ENCODE measurements at places on chromosomes 1 and 21. TPM values are rescaled to one million over a fixed set of nuclear protein-coding genes. Genes with fewer than 3 reads are reported as not detected.
A peak's percentile ranks its signal among the peaks of the same experiment; 100 is the strongest.

DNA sequence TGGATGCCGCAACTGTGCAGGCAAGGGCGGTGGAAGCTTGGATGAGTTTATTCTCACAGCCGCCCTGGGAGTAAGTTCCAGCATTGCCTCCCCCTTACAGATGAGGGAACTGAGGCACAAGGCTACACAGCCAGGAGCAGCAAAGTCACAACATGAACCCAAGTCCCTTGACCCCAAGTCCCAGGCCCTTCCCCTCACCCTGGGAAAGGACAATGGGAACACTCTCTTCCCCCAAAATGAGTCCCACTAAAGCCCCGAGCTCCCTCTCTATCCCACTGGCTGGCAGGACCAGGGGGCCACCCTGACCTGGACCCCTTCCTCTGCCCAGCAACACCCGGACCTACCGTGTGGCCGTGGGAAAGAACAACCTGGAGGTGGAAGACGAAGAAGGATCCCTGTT, 3.9 kb downstream of the CTRC start:
- no peaks in the 10 kb centered on the region for H3K4me1 ChIP-seq
- DNase-seq: no peak
- no peaks in the 10 kb centered on the region for H3K36me3 ChIP-seq
- no peaks in the 10 kb centered on the region for H3K27me3 ChIP-seq
- H3K27ac ChIP-seq: no peak overlapping the region
- H3K4me3 ChIP-seq: no peak overlapping the region

GRCh38 chr1:226443439-226443838, 35.5 kb upstream of the PARP1 start:
- H3K27ac ChIP-seq: no peak overlapping the region
- H3K27me3 ChIP-seq: no peaks in the 10 kb centered on the region
- no peak for DNase-seq
- no peaks in the 10 kb centered on the region for H3K36me3 ChIP-seq
- H3K4me1 ChIP-seq: no peaks in the 10 kb centered on the region

The EIF3I gene
- 114 TPM for total RNA-seq

The TMEM54 gene
- 28.1 TPM for total RNA-seq

- no peak overlapping the region for H3K4me3 ChIP-seq
- DNase-seq: no peak
- no peak overlapping the region for H3K27ac ChIP-seq
- H3K27me3 ChIP-seq: no peaks in the 10 kb centered on the region
These were observed 26.9 kb downstream of the UCK2 start for GRCh38 chr1:165854101-165854845.

The TNFRSF4 gene
- total RNA-seq: 1.8 TPM

DNA sequence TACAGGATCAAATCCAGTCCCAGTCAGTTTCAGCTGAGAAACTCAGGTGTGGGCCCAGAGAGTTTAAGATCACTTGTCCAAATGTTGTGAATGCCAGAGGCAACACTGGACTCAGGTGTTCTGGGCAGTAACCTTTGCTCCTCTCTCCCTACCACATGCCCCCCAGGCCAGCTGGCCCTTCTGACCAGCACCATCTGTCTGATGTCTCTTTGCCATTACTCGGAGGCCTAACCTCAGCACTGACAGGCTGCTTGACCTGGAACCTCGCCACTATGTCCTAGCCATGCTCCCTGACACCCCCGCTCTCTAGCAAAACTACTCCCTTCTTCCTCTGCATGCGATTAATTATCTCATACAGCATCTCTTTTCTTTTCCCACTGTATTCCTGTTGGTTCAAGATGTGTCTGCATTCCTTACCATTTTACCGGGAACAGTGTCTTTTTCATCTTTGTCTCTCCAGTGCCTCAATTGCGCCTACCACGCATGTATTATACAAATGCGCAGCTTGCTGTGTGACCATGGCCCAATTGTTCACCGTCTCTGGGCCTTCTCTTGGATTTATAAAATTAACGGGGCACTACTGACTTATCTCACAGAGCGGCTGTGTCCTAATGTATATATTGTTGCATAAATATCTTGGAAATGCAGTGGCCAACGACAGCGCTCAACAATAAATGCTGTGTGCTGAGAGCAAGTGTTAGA, 159.5 kb upstream of the IRF2BP2 start:
- no peaks in the 10 kb centered on the region for H3K27me3 ChIP-seq
- H3K4me1 ChIP-seq: peaks cover 16% of the 10 kb centered on the region
- H3K36me3 ChIP-seq: no peaks in the 10 kb centered on the region
- H3K27ac ChIP-seq: no peak overlapping the region
- DNase-seq: no peak
- H3K4me3 ChIP-seq: no peak overlapping the region

GRCh38 chr1:227780101-227781044, 35.1 kb upstream of the PRSS38 start:
- H3K36me3 ChIP-seq: no peaks in the 10 kb centered on the region
- no peaks in the 10 kb centered on the region for H3K27me3 ChIP-seq

DNA sequence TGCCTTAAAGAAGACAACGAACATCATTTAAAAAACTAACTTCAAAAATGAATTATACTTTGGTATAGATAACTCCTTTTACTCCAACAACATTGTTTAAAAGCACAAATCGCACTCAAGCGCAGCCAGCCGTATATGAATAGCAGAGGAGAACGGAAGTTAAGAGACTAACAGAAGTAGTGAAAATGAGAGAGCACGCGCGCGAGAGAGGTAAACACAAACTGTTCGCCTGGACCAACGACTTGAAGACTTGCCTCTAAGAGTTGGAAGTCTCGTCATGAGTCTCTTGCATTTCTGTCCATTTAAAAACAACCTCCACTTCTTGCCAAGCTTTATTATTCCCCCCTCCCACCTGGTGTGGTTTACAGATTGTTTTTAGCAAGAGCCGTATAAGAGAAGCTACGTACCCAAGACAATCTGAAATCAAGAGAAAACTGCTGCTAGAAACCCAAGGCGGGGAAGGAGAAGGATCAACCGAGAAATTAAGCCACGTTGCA, 479 bp downstream of the SELENOF start:
- H3K36me3 ChIP-seq: no peaks in the 10 kb centered on the region
- H3K4me3 ChIP-seq: peak overlapping the region; percentile 84
- no peaks in the 10 kb centered on the region for H3K27me3 ChIP-seq
- DNase-seq: no peak
- peak overlapping the region; percentile 75 for H3K27ac ChIP-seq
- peaks cover 33% of the 10 kb centered on the region for H3K4me1 ChIP-seq

DNA sequence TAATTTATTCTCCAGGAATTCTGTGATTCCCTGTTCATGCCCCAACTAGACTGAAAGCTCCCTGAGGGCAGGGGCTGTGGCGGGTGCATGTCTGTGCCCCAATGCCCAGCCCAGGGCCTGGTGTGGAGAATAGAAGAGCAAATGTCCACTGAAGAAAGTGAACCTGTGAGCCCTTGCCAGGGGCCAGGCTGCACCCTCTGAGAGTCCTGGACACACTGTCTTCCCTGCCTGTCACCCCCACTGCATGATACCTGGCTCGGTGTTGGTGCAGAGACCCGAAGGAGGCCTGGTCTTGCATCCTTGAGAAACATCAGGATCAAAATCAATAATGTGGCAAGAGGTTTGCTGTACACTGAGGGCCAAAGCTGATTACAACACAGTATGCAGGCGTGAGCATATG, 69.8 kb upstream of the RUNX3 start:
- no peaks in the 10 kb centered on the region for H3K36me3 ChIP-seq
- H3K27ac ChIP-seq: no peak overlapping the region
- no peaks in the 10 kb centered on the region for H3K4me1 ChIP-seq
- DNase-seq: no peak

The DAB1 gene
- not detected for total RNA-seq

GRCh38 chr21:39003982-39004633, 179.1 kb downstream of the PSMG1 start:
- H3K4me1 ChIP-seq: peaks cover 54% of the 10 kb centered on the region
- DNase-seq: peak; percentile 56
- peak overlapping the region; percentile 80 for H3K27ac ChIP-seq
- H3K27me3 ChIP-seq: no peaks in the 10 kb centered on the region
- H3K36me3 ChIP-seq: no peaks in the 10 kb centered on the region

- no peak overlapping the region for H3K4me3 ChIP-seq
- DNase-seq: no peak
- no peak overlapping the region for H3K27ac ChIP-seq
- no peaks in the 10 kb centered on the region for H3K4me1 ChIP-seq
- no peaks in the 10 kb centered on the region for H3K36me3 ChIP-seq
These were observed 134.3 kb downstream of the NR5A2 start for GRCh38 chr1:200161801-200162200.

- H3K36me3 ChIP-seq: no peaks in the 10 kb centered on the region
- DNase-seq: no peak
- no peak overlapping the region for H3K27ac ChIP-seq
- H3K27me3 ChIP-seq: no peaks in the 10 kb centered on the region
These were observed 383.3 kb downstream of the PRDM2 start for GRCh38 chr1:14083277-14083676.

The RASAL2 gene
- 38.0 TPM for total RNA-seq

- H3K4me1 ChIP-seq: no peaks in the 10 kb centered on the region
- peak; percentile 61 for DNase-seq
- H3K27me3 ChIP-seq: no peaks in the 10 kb centered on the region
- H3K36me3 ChIP-seq: peaks cover 11% of the 10 kb centered on the region
These were observed 18.1 kb downstream of the GPR157 start for GRCh38 chr1:9110669-9111356.

DNA sequence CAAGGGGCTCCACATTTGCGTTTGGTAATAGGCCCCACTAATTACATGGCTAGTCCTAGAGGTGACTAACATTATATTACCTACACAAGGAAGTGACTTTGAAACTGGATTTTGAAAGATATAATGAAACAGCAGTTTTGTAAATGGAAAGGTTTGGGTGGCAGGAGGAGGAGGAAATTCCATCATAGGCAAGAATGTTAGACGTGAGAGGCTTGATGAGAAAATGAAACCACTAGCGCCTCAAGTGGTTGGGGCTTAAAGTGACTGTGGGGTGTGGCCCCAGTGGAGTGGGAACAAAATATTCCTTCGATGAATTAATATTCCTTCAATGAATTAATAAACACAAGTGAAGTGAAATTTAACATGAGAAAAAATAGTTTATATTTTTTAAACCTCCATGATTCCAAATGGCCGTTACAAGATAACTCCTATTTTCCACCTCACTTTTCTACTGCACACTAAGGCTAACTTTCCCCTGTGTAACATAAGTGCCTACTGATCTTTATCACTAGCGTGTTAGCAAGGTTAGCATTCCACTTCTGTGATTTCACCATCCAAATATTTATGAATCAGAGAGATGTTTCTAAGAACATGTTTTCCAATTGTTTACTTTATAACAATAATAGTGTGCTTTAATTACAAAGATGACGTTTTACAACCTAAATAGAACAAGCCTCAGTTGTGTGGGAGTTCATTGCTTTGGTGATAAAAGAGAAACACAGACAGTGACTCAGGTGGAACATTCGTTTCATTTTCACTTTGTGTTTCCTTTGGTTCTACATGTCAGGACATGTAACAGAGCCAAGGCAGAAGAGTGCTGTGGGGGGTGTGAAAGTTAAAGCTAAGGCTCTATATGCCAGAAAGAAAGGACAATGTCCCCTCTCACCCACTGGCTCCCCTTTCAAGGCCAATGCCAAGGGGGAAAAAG, 12.5 kb upstream of the ATF3 start:
- no peaks in the 10 kb centered on the region for H3K27me3 ChIP-seq
- peaks cover 3% of the 10 kb centered on the region for H3K4me1 ChIP-seq
- no peaks in the 10 kb centered on the region for H3K36me3 ChIP-seq
- H3K27ac ChIP-seq: peak overlapping the region; percentile 34
- H3K4me3 ChIP-seq: peak overlapping the region; percentile 41
- no peak for DNase-seq

DNA sequence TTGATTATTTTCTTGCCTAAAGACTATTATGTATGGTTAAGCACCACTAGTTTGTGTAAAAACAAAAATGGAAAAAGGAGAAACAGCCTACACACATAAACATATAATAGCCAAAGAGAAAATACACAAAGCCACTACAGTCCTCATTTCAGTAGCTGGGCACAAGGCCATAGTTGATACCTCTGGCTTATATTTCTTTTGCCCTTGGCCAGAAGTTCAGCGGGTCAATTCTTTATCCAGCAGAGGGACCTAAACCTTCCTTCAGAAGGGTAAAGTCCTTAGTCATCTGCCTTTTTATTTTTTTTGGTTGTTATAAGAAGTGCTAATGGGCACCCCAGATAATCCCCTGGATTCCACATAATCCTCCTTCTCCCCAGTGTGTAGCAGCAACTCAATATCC, 134.1 kb downstream of the PIGK start:
- H3K27ac ChIP-seq: no peak overlapping the region
- DNase-seq: no peak
- H3K4me3 ChIP-seq: no peak overlapping the region
- H3K27me3 ChIP-seq: no peaks in the 10 kb centered on the region
- H3K36me3 ChIP-seq: no peaks in the 10 kb centered on the region

Measured in thoracic aorta (tissue), 2 donors.